Cortex of kidney (tissue), 1 donor: ENCODE measurements at places on chromosomes 6 and 20.

GRCh38 chr6:24743944-24744335 lies 25.0 kb upstream of the C6orf62 start:
- no peak for DNase-seq

DNA sequence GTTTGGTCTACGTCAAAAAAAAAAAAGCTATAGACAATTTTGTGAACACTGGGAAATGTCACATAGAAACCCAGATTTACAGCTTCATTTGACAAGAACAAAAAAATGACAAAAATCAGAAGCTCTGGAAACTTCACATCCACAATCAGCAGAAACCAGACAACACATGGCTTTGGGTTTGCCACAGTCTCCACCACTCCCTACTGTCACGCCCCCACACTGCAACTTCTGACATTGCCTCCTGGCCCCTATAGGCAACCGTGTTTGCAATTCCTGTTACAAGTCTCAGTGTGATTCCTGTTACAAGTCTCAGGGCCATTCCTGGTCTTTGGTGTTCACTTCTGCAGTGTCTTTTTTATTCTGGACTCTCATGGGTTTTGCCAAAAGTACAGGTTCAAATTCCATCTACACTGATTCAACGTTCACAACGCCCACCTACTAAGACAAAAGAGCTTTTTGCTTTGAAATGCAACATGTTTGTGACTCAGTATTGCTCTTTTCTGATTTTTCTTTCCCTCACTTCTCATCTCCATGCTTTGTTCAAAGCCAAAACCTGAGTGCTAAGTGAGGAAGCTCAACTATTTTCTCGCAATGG lies 12.0 kb downstream of the CNKSR3 start:
- no peak for DNase-seq

GRCh38 chr6:158502263-158502950 lies 57.5 kb upstream of the TMEM181 start:
- no peak for DNase-seq

DNA sequence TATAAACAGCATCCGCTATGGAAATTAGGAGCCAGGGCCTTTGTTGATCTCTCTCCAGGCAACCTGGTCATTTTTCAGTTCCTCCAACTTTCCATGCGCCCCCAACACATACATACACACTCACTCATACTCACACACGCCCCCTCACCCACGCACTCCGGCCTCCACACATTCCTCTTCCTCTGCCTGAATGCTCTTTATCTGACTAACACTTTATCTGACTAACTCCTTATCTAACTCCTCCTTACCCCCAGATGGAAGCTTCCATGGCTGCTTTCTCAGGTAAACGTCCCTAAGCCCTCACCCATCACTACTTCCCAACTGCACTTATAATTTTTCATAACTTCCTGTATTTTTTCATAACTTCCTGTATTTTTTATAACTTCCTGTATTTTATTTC lies 17.4 kb downstream of the CASS4 start:
- DNase-seq, result no peak

DNA sequence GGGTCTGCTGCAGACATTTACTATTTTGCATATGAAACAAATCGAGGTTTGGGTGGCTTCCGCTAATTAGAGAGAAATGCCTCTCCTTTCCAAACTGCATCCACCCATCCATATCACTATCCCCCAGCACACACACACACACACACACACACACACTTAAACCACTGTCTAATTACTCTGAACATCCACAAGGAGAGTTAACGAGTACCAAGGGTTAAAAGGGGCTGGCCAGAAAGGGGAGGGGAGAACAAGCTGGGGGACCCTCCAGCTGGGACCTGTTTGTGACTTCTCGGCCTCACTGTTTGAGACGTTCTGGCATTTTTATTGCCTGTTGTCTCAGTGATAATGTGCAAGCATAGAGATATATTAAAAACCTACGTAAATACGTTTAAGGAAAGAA lies 261.2 kb downstream of the FOXC1 start:
- DNase-seq, result no peak

- DNase-seq, result no peak
Observed at GRCh38 chr6:21751608-21752007, 158.1 kb downstream of the SOX4 start.

GRCh38 chr6:5112066-5112799 lies 27.1 kb downstream of the PPP1R3G start:
- DNase-seq, result no peak

DNA sequence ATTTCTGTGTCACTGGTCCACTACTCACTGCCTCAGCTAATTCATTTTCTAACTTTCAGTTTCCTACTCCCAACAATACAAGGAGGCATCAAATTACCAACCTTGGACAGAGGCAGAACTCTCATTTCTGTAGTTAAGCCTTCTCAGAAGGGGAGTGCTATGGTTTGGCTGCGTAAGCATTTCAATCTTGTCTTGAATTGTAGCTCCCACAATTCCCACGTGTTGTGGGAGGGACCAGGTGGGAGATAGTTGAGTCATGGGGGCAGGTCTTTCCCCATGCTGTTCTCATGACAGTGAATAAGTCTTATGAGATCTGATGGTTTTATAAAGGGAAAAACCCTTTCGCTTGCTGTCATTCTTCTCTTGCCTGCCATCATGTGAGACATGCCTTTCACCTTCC lies 22.9 kb downstream of the HLA-DRA start:
- DNase-seq, result no peak

- DNase-seq, result no peak
Observed at GRCh38 chr6:11878735-11879134, 100.1 kb upstream of the ADTRP start.

DNA sequence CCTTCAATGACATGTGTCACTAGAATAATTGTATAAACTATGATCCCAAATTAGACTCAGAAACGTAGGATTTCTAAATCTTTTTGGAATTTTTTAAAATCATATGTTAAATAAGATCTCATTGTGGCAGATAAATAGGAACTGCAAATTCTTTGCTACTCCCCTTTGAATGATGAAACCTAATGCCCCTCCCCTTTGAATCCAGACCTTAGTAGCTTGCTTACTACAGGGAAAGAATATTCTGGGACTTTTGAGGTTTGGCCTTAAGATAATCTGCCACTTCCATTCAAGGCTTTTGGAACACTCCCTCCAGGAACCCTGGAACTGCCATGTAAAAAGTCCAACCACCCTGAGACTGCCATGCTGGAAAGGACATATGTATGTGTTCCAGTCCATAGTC lies 7.1 kb downstream of the TDP2 start:
- no peak for DNase-seq

DNA sequence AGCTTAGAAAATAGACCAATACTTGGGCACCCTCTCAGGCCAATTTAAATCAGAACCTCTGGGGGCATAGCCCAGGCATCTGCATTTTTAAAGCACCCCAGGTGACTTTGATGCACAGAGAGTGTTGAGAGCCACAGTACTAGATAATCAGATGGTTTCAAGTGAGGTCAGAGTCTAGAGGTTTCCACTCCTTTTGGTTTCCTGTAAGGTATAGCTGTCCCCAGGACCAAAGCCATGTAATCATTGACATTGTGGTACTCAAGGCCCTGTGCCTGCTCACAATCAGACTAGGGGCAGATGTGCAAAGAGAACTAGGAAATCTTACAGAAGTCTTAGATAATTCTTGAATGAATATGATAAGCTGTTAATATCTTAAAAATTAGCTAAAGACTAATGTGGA lies 9.1 kb downstream of the FILIP1 start:
- no peak for DNase-seq

DNA sequence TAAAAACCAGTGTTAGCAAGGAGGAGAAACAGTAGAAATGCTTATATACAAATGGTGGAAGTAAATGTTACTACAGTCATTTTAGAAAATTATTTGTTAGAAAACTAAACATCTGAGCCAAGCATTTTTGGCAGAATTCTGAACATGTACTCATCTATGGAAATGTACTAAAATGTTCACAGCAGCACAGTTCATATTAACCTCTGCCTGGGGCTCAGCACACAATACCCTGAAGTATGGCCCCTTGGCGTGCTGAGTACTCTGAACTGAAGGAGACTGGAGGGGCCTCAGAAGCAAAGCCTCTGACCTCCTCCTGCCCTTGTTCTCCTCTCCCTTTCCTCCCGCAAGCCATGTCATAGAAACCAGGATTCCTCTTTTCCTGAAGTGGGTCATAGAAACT lies 66.2 kb upstream of the RALGAPA2 start:
- no peak for DNase-seq

DNA sequence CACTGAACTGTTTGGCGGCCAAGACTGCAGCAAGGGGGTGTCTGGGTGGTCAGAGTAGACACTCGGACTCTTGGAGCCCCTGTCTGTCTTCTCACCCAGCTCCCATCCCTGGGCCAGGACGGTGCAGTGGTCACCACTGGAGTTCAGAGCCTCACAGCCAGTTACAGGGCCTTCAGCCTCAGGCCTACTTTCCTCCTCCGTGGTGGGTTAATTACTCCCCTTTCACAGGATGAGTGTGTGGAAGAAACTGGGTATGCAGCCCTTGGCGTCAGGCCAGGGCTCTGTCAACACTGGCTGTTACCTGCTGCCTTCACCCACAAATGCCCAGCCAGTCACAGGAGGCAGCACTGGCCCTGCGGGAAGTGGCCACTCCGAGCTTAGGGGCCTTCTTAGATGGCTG lies 1.8 kb upstream of the YTHDF1 start:
- no peak for DNase-seq

DNA sequence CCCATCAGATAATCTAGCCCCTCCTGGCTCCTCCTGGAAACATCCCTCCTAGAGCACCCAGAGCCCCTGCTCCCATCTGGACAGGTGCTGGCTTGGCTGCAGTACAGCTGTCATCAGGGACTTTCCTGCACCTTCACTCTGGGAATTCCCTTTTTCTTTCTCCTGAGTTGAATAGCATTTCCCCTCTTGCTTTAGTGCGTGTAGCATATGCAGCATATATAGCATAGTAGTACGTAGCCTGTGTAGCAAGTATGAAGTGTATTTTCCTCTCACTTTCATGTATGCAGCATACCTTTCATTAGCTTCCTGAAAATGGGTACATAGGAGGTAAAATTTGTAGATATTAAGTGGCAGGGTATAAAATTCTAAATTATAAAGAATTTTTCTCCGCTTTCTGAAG lies 352.9 kb downstream of the ESR1 start:
- no peak for DNase-seq

DNA sequence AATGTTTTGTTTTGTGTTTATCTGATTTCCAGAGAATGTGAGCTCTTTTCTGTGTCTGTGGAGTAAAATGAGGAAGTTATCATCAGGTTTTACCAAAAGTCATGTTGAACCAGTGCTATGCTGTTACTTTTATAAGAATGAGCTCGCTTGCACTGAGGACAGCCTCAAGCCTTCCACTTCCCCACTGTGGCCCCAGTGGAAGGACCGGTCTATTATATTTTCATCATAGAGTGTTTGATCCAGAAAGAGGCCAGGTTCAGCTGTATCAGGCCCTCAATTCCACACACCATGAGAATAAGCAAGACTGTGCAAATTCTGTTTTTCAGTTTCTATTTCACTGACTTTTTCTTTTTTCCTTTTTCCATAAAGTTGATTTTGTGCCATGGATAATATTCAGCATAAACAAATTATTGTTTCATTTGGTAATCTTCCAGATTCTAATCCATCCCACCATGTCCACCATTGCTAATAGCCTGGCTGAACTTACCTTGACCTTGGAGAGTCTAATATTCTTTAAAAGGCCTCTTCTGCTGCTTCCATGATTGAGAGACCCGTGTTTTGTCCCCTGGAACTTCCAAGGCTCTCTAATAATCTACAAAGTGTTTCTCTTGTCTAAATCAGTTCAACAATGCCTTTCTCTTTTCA lies 286.2 kb downstream of the THBS2 start:
- DNase-seq, result no peak

- DNase-seq, result no peak
Observed at GRCh38 chr6:151730496-151730870, 77.0 kb upstream of the ESR1 start.
